Esophagus squamous epithelium (tissue), 5 donors: ENCODE measurements at places on chromosomes 2 and 18. TPM values are rescaled to one million over a fixed set of nuclear protein-coding genes. Genes with fewer than 3 reads are reported as not detected.
A peak's percentile ranks its signal among the peaks of the same experiment; 100 is the strongest.

GRCh38 chr2:120871016-120871635 lies 135.5 kb downstream of the GLI2 start:
- H3K4me1 ChIP-seq = peaks cover 45% of the 10 kb centered on the region
- DNase-seq = no peak
- no peaks in the 10 kb centered on the region for H3K36me3 ChIP-seq
- no peak overlapping the region for H3K27ac ChIP-seq

DNA sequence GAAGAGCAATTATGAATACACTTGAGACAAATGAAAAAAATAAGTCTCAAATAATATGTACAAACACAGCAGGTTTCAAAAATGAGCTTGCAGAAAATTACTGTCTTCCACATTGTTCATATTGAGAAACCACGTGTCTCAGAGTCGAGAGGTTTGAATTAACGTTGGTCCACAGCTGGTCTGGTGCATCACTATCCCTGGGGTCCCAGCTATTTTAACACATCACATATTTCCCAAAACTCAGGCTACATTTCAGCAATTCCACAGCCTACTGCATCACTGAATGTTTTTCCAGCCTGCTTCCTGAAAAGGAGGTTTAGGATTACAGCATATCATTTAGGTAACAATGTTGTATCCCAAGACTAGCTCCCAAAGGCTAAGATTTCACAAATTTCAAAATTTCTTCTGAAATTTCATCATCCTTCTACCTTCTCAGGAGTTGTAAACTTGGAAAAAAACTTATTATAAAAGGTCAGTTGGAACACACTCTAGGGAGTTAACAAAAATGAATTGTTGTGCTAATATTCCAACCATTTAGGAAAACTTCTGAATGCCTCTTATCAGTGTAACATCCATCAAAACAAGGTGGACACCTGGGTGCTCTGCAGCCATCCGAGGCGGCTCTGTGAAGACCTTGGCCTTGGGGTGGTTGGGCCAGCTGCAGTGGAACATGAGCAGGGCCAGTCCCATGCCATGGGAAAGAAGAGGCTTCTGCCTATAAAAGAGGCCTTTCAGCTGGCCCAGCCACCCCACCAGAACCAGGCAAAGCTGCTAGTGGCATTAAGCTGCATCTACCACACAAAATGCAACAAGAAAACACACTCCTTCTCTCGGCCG lies 198.1 kb upstream of the RBBP8 start:
- no peak overlapping the region for H3K27ac ChIP-seq
- H3K4me1 ChIP-seq = no peaks in the 10 kb centered on the region
- DNase-seq = no peak
- no peaks in the 10 kb centered on the region for H3K36me3 ChIP-seq
- H3K4me3 ChIP-seq = no peak overlapping the region

The ASIC4 gene
- total RNA-seq = not detected

The HOXD8 gene
- 1.2 TPM for total RNA-seq

- H3K27me3 ChIP-seq = no peaks in the 10 kb centered on the region
- no peaks in the 10 kb centered on the region for H3K36me3 ChIP-seq
- DNase-seq = no peak
Measured at GRCh38 chr2:48397281-48397680, 132.7 kb upstream of the STON1 start.

The SNED1 gene
- 5.8 TPM for total RNA-seq

GRCh38 chr2:38991899-38992298 lies 102.2 kb downstream of the ARHGEF33 start:
- no peak overlapping the region for H3K27ac ChIP-seq
- no peak for DNase-seq
- peaks cover 94% of the 10 kb centered on the region for H3K36me3 ChIP-seq

The OXER1 gene
- total RNA-seq = 0.18 TPM

DNA sequence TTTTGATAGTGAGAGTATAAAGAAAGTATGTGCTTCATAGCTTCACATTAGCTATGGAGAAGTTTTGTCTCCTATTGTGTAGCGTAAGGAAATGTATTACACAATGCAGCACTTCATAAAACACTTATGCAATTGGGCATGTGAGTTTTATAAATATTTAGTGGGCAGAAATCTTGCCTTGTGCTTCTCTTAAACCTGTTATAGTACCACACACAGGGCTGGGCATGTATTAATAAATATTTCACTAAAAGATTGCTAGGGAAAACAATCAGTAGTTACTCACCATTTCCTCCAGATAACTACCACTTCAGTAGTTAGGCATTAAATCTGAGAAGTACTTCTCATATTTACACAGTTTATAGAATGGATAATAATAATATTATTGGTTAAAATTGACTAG lies 1080.8 kb upstream of the PIK3C3 start:
- no peak for DNase-seq
- H3K27ac ChIP-seq = no peak overlapping the region
- no peak overlapping the region for H3K4me3 ChIP-seq
- H3K36me3 ChIP-seq = no peaks in the 10 kb centered on the region

DNA sequence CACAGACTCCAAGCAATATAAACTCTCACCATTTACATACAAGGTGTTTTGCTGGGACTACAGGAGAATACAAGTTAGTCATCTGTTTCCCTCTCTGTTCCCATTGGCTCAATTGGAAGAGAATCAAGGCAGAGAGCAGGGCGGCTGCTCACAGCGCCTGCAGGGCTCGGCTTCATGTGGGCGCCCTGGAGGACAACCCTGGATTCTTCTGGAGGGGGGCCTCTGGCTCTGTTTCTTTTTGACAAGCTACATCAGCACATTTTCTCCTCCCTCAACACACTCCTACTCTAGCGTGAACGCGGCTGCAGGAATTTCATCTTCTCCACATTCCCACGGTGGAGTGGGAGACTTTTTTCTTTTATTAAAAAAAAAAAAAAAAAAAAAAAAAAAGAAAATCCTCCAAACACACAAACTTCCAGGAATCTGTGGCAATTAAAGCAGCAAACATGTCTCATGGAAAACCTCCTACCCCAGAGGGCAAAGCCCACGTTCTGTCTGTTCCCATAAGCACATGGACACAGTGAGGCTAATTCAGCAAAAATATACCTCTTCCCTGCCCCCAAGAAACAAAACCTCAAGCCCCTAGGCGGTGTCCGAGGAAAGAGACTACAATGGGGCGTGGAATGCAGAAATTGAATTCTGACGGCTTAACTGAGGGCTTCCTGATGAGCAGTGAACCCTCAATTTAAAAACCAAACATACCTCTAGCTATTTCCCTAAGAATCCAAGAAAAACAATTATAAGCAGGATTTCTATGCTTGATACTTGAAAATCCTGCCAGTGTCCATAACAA lies 50.6 kb downstream of the PARD6G start:
- no peaks in the 10 kb centered on the region for H3K27me3 ChIP-seq
- no peak for DNase-seq
- H3K36me3 ChIP-seq = peaks cover 44% of the 10 kb centered on the region
- no peaks in the 10 kb centered on the region for H3K4me1 ChIP-seq
- no peak overlapping the region for H3K4me3 ChIP-seq

DNA sequence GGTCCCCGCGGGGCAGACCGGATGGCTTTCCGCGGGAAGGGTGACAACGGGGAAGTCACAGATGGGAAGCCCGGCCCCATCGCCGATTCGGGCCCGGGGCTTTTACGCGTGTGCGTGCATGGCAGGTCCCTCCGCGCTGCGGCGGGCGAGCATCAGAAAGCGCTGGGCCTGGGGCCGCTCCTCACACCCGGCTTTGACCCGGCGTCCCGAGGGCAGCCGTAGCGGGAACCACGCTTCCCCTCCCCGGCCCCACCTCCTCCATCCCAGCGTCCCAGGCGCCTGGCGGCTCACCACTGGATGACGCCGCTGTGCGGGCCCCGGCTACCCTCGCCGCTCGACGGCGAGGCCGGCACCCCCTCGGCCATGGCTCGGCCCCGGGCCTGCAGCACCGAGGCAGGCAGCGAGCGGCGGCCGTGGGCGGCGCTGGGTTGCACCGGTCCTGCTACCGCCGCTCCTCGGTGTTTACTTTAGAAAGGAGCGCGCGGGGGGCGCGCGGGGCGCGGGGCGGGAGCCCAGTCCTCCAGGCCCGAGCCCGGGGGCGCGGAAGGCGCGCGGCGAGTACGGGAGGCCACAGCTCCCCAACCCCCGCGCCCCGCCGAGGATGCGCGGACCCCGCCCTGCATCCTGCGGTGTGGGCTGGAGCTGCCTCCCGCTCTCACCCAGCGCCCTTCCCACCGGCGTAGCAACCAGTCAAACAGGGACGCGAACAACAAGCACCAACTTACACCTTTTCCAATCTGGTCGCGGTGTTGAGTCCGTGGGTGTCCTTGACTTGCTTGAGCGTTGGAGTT lies 806 bp downstream of the RFX8 start:
- peak overlapping the region; percentile 81 for H3K27ac ChIP-seq
- H3K27me3 ChIP-seq = no peaks in the 10 kb centered on the region
- DNase-seq = no peak
- peaks cover 23% of the 10 kb centered on the region for H3K4me1 ChIP-seq

DNA sequence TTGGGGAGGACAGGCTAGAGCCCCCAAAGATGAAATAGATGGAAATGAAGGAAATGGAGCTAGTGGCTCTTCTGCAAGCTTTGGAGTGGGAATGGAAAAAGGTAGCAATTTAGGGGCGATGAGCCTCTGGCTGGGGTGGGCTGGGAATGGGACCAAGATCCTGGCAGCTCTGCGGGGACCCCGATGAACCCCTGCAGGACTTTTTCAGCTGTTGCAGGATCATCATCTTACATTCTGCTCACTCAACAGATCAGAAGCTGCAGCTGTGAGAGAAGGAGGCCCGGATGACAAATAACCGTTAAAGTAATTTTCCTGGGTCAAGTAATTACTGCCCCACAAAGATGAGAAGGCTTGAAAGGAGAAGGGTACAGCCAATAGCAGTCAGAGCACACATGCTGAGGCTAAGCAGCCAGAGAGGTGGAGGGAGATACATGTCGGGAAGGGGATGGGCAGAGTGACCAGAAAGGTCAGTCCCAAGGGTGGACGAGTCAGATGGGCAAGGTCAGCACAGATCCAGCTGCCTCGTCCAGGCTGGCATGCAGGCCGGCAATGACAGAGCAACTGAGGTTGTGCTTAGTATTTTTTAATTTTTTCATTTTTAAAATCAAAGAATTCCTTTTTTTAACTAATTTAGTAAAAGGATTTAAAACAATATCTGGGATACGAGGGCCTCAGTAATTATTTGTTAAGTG lies 245.0 kb upstream of the RAB6C start:
- no peaks in the 10 kb centered on the region for H3K27me3 ChIP-seq
- H3K4me1 ChIP-seq = no peaks in the 10 kb centered on the region
- H3K36me3 ChIP-seq = no peaks in the 10 kb centered on the region
- DNase-seq = no peak

The ARL5A gene
- 41.8 TPM for total RNA-seq

GRCh38 chr2:211996857-211997256 lies 541.7 kb downstream of the ERBB4 start:
- no peaks in the 10 kb centered on the region for H3K36me3 ChIP-seq
- H3K4me3 ChIP-seq = no peak overlapping the region
- no peaks in the 10 kb centered on the region for H3K27me3 ChIP-seq
- no peak overlapping the region for H3K27ac ChIP-seq
- DNase-seq = no peak

GRCh38 chr18:12231040-12231882 lies 22.9 kb upstream of the CIDEA start:
- H3K4me1 ChIP-seq = no peaks in the 10 kb centered on the region
- H3K27ac ChIP-seq = no peak overlapping the region
- no peaks in the 10 kb centered on the region for H3K27me3 ChIP-seq
- no peak for DNase-seq
- H3K36me3 ChIP-seq = no peaks in the 10 kb centered on the region
- H3K4me3 ChIP-seq = no peak overlapping the region

GRCh38 chr18:22047485-22047884 lies 121.9 kb upstream of the GATA6 start:
- no peak overlapping the region for H3K4me3 ChIP-seq
- H3K4me1 ChIP-seq = no peaks in the 10 kb centered on the region
- H3K36me3 ChIP-seq = no peaks in the 10 kb centered on the region
- H3K27me3 ChIP-seq = no peaks in the 10 kb centered on the region

The ARHGAP15 gene
- 1.7 TPM for total RNA-seq

DNA sequence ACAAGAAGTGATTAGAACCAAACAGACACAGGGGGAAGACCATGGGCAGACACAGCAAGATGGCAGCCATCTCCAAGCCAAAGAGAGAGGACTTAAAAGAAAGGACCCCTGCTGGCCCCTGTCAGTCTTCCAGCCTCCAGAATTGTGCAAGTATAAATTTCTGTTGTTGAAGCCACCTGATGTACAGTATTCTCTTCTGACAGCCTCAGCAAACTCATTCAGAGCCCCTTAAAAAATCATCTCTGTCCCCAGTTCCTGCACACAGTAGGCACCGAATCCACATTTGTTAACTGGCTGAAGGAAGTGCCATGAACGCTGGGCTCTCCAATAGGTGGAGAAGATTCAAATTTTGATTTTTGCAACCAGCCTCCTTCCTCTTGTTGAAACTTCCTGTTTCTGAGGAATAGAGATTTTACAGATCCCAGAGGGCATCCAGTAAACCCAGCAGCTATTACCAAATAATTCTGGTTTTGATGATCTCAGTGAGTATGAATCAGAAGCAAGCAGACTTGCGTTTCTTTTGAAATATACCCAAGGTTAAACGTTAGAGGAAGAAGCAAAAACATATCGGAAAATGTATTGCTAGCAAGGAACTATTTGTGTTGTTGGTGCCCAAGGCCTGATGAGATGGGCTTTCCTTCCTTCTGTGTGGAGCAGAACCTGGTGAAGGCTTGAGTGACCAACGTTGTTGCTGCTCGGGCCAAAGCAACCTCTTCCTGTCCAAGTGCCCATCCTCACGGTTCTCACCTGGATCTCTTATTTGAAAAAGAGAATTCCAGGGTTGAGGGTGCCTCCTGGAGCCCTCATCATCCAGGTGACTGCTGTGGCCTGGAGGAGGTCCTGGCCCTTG lies 47.7 kb upstream of the PLB1 start:
- peak overlapping the region; percentile 64 for H3K27ac ChIP-seq
- no peak for DNase-seq
- H3K27me3 ChIP-seq = no peaks in the 10 kb centered on the region
- H3K4me3 ChIP-seq = no peak overlapping the region
- no peaks in the 10 kb centered on the region for H3K36me3 ChIP-seq
- peaks cover 50% of the 10 kb centered on the region for H3K4me1 ChIP-seq

- H3K27ac ChIP-seq = peak overlapping the region; percentile 57
- H3K4me1 ChIP-seq = peaks cover 3% of the 10 kb centered on the region
- no peak overlapping the region for H3K4me3 ChIP-seq
- H3K27me3 ChIP-seq = no peaks in the 10 kb centered on the region
- H3K36me3 ChIP-seq = no peaks in the 10 kb centered on the region
Measured at GRCh38 chr2:67260343-67261277, 136.5 kb upstream of the ETAA1 start.

DNA sequence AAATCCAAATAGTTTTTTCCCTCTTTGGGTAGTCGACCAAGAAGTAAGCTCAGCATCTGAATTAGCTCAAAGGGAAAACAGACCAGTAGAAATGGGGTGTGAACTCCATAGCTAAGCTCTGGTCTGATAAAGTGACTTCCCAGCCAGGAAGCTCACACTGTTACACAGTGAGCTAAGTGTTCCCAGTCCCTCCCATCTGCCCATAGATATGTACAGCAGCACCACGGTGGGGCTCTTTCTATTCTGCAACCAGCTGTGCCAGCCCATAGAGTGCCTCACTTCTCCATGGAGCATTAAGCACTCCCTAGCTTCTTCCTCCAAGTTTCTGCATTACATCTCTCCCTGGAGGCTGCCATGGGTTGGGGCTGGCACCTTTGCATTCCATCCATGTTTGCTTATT lies 27.6 kb upstream of the NEMP2 start:
- no peak overlapping the region for H3K4me3 ChIP-seq
- H3K36me3 ChIP-seq = no peaks in the 10 kb centered on the region
- H3K27ac ChIP-seq = no peak overlapping the region
- no peak for DNase-seq

GRCh38 chr2:142052220-142052863 lies 78.5 kb downstream of the LRP1B start:
- H3K27me3 ChIP-seq = no peaks in the 10 kb centered on the region
- no peaks in the 10 kb centered on the region for H3K36me3 ChIP-seq
- no peak overlapping the region for H3K27ac ChIP-seq
- no peak for DNase-seq

The ATP5MC3 gene
- total RNA-seq = 353 TPM

The UGT1A10 gene
- 45.0 TPM for total RNA-seq
